Eye (tissue), 1 donor: ENCODE measurements at places on chromosomes 3 and 15.

DNA sequence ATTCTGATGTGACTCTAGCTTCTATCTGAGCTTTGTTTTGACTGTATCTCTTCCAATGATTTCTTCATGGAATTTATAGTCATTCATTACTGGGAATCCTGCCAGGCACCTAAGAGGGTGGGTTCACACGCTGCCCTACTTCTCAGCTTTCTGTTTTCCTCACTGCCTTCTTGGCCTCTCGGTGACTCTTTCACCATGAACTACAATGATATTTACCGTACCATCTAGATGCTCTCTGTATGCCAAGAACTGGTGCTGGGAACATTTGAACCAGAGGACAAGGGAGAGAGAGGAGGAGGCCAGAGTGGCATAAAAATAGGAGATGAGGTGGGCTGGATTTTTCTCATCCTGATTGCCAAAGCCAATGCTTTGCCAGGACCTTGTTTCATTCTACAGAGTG lies 280.0 kb upstream of the P2RY1 start:
- DNase-seq: no peak

- DNase-seq: no peak
Measured at GRCh38 chr15:39837454-39837853, 54.8 kb upstream of the FSIP1 start.

GRCh38 chr15:60421544-60421943 lies 23.8 kb upstream of the ANXA2 start:
- no peak for DNase-seq

GRCh38 chr15:69723404-69724096 lies 270.9 kb downstream of the RPLP1 start:
- DNase-seq: peak; percentile 34

DNA sequence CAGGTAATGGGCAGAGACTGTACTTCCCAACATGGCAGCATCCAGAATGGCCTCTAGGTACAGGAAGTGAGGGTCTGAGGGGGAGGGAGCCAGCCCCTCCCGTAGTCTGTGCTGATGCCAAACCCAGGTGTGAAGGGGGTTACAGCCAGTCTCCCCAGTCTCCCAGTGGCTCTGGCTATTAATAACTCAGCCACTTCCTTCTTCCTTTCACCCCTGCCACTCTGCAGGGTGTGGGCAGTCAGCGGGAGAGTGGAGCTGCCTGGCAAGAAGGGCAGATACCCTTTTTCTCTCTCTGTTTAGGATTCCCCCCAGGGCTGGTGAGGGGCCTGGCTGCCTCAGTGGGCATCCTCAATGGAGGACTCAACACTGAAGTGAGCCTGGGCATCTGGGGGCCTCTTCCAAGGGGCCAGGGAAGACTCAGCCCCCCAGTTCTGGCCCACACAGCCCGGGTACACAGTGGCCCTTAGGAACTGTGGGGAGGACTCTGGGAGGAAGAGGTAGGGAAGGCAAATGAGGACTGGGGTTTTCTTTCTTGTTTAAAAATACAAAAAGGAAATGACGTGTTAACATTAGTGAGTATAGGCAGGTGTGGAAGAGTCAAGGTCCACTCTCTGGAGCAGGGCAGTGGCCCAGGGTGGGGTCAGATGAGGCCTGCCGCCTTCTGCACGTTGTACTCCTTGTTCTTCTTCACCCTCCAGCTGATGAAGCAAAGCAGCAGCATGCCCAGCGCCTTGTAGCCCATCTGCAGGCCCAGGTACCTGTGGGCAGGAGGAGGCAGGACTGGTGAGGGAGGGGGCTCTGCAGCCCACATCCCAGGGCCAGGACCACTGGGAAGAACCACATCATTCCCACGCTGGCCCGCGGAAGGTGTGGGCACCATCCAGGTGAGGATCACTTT lies 38.6 kb upstream of the RAB6B start:
- no peak for DNase-seq

DNA sequence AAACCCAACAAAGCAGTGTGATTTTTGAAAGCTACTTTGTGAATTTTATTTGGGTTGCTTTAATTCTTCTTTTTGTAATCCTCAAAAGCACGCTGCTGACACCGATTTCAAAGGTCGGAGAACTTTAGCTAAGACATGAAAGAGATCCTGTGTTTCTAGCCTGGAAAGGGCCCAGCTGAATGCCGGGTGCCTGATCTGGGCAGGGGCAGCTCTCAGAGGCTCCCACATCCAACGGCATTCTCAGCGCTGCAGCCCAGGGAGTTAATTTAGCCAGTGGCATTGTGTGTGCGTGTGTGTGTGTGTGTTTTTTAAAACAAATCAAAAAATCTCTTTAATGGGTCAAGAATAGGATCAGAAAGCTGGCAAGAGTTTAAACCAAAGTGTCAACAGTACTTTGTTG lies 6.6 kb downstream of the RBP1 start:
- DNase-seq: peak; percentile 88

- DNase-seq: no peak
Measured at GRCh38 chr3:186511245-186511644, 32.9 kb downstream of the CRYGS start.

DNA sequence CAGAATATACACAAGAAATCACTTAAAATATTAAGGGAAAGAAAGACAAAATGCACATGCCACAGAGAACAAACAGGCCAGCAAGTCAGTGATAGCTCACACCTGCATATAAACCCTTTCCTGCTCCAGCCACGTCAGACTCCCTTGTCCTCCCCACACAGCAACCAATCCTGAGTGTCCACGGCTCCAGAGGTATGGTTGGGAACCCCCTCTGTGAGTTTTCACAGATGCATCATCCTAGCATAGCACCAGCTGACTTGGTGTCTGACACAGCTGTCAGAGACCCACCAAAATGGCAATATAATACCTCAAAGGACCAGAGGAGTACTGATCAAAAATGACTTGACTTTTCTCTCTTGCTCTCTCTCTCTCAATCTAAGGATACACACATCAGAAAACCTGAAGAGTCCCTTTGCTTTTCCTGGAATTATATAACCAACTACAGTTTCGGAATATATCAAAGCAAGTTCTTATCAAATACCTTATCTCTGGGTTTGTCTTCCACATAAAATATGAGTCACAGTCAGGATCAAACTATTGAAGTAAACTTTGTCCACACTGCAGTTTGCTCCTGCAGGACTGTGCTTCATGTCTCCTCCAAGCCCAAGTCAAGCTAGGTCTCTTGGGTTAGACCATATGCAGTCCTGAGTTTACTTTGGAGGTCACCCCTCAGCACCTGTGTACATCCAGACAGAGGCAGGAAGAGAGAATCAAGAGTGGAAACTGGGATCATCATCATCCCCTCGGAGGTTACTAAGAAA lies 187.1 kb upstream of the THBS1 start:
- DNase-seq: no peak

- DNase-seq: no peak
Measured at GRCh38 chr3:59064276-59064675, 14.5 kb upstream of the CFAP20DC start.

DNA sequence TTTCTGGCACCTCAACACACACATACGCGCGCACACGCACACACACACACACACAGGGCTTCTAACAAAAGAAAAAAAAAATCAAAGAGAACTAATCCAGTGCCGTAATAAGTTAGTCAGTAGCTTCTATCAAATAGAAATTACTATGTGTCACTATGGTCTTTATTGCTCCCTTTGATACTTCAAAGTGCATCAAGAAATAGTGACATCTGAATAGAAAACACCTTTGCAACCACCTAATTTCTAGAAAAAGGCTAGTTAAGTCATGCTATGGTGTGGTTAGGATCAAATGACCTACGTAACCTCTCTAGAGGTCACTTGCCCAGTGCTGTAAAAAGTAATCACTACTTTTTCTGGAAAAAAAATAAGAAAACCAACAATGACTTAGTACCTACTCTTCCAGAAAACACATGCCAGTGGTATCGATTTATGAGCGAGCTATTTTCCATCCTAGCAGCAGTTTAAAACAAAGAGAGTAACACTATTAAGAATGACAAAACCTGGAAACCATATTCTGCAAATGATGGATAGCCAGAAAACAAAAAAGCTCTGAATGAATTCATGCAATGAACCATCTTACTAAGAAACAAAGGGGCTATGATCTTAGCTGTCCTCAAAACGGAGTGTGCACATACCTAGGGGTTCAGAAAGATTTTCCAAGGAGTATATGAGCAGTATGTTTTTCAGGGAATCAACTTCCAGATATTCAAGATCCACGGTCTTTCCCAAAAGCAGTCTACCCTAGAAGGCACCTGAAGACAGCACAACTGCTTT lies 6.8 kb downstream of the AVEN start:
- no peak for DNase-seq

DNA sequence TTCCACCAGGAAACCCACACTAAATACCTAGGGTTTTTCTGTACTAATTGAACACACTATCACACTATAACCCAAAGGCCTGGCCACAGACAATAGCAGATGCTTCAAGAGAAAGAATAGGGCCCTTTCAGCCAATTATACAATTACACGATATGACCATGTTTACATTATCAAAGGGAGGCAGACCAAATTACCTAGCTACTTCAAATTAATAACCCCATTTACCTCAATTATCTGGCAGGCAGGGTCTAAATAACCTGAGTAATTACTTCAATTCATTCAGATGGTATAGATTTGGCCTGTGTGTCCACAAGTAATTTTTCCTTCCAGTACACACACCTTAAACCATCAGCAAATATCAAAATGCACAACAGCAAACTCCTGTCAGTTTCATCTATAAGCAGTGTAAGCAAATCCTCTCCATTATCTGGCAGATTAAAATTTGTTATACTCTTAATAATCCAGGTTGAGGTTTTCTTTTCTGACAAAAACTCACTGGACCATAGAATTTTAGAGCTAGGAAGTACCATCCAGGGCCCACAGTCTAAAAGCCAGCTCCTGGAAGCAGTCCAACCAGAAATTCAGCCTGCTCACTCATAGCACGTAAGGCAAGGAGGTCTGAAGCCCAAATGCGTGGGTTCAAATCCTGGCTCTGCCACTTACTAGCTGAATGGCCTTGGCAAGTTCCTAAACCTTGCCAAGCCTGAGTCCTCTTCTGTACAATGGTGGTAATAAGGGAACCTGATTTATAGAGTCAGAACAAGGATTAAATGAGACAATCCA lies 51.8 kb downstream of the RFTN1 start:
- no peak for DNase-seq

GRCh38 chr3:61081554-61081953 lies 169.7 kb downstream of the FHIT start:
- no peak for DNase-seq

- no peak for DNase-seq
Measured at GRCh38 chr15:80711886-80712285, 16.8 kb downstream of the ABHD17C start.

DNA sequence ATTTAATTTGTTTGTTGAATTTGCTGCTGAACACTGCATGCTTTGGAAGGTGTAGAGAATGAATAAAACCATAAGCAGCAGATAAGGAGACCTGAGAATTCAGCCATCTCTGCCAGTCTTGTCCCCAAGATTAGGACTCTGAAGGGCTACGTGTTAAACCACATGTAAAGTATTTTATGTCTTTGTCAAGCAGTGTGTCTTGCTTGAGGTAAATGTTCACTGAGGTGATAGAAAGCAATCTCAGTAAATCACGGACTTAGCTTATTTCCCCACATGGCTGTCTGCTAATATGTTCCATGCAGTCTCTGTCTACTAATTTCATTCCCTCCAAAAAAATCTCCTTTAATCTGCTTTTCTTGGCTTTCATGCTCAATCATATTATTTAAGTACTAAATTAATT lies 467.1 kb downstream of the RAP2B start:
- no peak for DNase-seq

- DNase-seq: peak; percentile 42
Measured at GRCh38 chr3:81816473-81817250, 55.2 kb upstream of the GBE1 start.

GRCh38 chr3:5022966-5023776 lies 43.9 kb downstream of the BHLHE40 start:
- no peak for DNase-seq

DNA sequence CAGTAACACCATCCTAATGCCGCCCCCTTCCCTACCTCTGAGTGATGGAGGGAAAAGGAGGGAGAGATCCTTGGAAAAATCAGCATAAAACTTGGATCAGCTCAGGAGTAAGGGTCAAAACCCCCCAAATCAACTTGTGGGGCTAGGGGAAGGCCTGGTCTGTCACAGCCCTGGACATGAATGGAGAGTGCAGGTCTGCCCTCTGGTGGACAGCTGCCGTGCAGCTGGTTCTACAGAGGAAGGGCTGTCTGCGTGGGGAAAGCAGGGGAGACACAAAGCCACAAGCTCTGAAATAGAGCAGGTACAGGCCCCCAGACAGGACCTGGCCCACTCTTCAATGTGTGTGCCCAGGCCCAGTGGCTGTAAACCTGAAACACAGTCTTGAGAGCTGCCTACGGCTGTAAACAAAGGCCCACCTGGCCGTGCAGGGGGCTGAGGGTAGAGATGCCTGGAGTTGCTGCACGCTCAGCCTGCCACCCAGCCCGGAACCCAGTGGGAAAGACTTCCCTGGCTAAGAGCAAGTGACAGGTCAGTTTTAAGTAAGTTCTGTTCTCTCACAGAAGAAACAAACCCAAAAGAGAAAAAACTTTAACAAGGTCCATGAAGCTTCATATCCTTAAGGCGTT lies 16.4 kb downstream of the CLK3 start:
- peak; percentile 77 for DNase-seq
